Stimulated activated CD8-positive, alpha-beta memory T cell treated with anti-CD3 and anti-CD28 coated beads, Interleukin-7, amount 100 ng/mL, for 1 hour (primary cell): ENCODE measurements at places on chromosomes 3 and 15.

GRCh38 chr3:169041677-169042171, 621.8 kb downstream of the MECOM start:
- no peak for DNase-seq

DNA sequence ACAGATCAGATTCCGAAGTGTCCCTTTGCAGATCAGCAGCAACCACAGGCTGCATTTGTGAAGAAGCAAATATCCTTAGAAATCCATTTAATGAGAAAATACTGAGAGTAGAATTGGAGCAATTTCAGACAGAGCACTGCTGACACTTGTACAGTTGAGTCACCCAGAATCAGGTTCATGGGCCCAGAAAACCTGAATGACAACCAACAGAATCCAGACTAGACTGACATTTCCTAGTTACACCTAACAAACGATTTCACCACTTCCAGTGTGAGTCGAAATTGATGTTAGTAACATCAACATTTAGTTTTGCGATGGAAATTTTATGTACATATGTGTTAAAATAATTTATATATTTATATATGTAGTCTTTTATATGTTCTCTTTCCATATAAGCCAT, 16.8 kb downstream of the GABRR3 start:
- no peak for DNase-seq

- no peak for DNase-seq
Observed at GRCh38 chr3:112685420-112685819, 44.5 kb upstream of the CCDC80 start.

GRCh38 chr15:94107652-94108051, 123.7 kb upstream of the MCTP2 start:
- no peak for DNase-seq

- DNase-seq = no peak
Observed at GRCh38 chr3:133058831-133059230, 20.6 kb downstream of the TMEM108 start.

DNA sequence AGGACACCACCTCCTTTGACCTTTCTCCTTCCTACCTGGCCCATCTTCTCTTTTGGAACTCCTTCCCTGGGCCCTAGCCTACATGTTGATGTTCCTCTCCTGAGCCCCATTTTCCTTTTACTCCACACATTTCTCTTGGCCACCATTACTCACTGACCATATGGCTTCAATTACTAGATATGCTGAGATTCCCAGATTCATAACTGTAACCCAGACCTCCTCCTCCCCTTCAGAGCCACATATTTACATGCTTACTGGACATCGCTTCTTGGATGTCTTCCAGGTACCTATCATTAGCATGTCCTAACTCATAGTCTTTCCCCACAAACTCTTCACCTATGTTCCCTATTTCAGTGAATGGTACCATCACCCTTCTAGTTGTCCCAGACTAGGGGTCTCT, 24.4 kb upstream of the TRIM59 start:
- DNase-seq = no peak

- DNase-seq = no peak
Observed at GRCh38 chr15:36921484-36922091, 178.8 kb downstream of the MEIS2 start.

- no peak for DNase-seq
Observed at GRCh38 chr15:31032961-31033371, 41.5 kb upstream of the MTMR10 start.
